ENCODE measurements at places on chromosomes 5 and 9.

DNA sequence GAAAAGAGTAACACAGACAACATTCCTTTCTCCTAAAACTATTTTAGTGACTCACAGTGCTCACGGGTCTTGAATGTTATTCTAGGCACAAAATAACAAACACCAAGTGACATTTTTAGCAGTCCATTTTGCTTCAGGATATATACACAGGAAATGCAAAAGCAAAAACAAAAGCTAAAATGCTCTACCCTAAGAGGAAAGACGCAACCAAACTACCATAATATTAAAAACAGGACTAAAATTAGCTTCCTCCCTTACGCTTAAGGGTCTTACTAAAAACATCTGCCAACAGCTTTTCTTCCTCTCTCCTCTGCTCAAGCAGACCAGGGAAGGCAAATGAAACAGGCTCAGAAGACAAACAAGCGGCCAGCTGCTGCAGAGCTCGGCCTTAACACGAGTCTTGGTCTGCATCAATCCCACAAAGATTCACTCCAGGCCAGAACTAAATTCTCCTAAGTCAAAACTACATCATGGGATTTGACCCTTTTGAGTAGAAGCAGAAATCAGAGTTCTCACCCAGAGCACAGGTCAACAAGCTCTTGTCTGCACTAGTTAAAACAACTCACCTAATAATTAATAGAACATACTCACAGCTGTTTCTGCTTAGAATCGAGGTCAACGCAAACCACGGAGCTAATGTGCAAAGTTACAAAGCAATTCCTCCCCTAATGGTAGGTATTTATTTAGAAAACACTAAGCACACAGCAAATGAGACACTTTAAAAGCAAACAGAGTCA lies 62.3 kb downstream of the RAPGEF1 start:
- no peak for DNase-seq

GRCh38 chr9:34671307-34671706 lies 8.8 kb upstream of the CCL27 start:
- DNase-seq, result no peak

DNA sequence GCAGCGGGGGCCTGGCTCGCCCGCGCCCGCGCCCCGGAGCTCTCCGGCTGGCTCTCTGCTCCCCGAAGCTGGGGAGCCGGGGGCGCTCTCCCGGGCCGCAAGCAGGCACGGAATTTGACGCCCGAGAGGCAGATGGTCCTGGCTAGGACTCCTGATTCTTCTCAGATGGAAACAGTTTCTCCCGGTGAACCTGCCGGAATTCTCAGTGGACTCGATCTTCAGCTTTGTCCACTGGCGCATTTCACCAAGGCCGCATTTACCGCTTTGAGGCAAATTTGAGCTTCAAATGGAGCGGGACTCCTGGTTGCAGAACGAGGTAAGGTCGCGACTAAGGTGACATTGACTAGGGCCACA lies 305.7 kb upstream of the KCNN2 start:
- no peak for DNase-seq

DNA sequence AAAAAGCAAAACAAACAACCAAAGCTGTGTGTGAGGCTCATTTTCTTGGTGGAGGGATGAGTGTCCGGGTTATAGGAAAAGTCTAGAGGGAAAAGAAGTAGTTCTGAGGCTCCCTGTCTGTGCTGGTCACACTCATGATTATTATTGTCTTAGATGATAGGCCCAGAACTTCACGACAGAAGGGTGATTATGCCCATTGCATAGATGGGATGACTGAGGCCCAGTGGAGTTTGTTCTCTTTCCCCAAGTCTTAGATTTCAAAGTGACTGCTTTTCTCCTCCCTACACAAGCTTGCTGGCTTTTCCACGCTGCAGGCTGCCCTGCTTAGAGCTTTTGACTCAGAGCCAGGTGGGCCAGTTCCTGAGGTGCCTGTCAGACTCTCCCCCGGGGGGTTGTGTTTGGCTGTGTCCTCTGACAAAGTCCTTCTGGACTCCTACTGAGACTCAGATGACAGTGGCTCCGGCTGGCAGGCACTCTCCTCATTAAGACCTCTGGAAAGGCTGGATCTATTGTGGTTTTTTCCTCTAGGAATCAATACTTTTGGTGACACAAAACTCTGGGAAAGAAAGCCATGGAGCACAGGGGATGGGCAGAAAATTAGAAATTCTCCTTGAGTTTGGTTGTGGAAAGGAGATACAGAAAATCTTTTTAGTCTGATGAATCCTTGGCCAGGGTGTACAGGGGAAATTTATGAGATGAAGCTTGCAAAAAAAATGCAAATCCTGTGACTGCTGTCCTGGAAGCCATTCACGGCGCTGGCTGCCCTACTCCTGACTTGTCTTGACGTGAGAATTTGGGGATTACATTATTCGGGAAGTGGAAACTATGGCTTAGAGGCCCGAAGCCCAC lies 120.9 kb downstream of the NSG2 start:
- no peak for DNase-seq

DNA sequence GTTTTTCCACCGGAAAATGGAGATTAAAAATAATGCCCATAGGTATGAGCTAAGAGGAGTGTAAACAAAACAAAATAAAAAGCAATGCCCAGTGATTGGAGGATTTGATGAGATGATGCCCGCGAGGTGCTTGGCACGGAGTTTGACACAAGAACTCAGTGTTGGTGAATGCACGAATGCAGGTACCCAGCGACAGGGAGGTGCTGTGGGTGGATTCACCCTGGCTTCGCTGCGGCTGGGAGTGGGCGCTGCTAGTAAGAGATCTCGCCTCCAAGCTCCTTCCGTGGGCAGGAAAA lies 526 bp upstream of the STXBP1 start:
- DNase-seq, result no peak

DNA sequence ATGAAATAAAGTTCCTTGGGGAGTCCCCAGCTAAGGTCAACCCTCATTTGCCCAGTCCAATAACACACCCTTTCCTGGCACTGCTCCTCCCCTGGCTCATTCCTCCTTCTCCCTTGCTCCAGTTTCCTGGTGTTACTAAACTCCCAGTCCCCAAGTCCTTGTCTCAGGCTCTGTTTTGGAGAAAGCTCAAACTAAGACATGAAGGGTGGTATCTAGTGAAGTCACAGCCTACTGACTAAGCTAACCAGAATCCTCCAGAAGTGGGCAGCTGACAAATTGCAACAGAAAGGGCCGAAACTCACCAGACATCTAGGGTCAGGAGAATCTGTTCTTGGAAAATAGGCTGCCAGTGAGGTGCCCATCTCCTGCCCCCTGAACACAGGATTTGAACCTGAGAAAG lies 118.7 kb upstream of the NEK6 start:
- DNase-seq, result no peak

DNA sequence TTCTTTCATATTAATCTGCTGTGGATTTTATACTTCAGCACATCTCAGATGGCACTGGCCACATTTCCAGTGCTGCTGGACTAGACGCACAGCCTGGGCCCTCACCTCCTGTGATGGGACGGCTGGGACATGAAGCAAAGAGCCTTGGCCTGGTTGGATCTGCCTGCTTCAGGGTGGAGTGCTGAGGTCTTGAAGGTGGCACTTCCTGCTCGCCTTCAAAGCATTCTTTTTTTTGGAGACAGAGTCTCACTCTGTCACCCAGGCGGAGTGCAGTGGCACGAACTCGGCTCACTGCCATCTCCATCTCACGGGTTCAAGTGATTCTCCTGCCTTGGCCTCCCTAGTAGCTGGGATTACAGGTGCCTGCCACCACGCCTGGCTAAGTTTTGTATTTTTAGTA lies 73.1 kb downstream of the RAPGEF1 start:
- no peak for DNase-seq

- peak; percentile 6 for DNase-seq
These were observed 197.7 kb downstream of the PRELID2 start for GRCh38 chr5:145637396-145637795.

- no peak for DNase-seq
These were observed 16.2 kb downstream of the PRRC2B start for GRCh38 chr9:131410044-131410491.

DNA sequence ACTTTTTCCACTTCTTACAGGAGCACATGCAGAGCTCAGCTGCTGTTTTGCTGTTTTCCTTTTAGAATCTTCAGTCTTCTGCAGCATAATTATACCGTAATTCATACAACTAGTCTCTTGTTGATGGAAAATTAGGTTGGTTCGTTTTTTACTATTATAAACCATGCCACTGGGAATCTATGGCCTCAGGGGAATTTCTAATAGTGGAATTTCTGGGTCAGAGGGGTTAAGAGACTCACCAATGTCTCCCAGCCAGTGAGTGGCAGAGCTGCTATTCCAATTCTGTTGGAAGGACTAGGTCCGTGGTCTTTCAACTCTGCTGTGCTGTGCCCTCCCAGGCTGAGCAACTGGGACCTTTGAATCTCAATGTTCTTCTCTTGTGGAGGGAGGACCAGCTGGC lies 282.5 kb downstream of the ZSWIM6 start:
- no peak for DNase-seq

- no peak for DNase-seq
These were observed 77.5 kb upstream of the TGFBR1 start for GRCh38 chr9:99027443-99027842.

DNA sequence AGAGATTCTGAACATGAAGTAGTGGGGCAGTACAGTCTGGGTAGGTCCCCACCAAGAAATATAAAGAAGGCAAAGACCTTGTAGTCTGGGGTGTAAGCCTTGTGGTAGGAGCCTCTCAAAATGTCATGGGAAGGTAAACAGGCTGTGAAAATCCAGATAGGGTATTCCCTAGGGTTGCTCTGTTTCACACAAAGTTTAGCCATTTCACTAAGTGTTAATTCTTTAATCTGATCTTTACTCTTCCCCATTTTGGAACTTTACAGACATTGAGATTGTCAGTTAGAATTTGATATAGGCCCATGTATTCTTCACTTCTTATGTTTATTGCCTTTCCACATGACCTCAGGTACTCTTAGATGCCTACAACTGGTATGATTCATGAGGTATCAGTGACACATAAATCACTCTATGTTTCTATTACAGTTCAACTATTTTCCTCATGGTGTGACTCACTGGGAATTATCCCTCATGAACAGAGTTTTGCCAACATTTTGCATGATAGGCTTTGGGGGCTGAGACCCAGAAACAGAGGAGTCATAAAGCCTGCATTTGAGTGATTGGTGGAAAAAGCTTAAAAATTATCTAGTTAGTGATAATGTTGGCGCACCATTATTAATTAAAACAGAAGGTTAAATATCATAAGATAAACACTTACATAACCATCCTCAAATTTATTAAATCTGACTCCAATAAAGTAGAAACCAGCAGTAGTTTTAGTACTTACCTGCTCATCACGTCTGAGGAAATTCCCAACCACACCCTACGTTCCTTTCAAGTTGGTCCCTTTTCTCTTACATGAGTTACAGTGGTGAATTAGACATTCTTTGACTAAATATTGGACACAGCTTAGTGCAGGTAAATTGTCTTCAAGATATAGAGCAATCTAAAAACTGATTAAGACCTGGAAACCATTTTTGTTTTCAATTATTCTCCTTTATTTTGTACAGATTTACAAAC lies 399.8 kb upstream of the MEF2C start:
- DNase-seq, result peak; percentile 68

DNA sequence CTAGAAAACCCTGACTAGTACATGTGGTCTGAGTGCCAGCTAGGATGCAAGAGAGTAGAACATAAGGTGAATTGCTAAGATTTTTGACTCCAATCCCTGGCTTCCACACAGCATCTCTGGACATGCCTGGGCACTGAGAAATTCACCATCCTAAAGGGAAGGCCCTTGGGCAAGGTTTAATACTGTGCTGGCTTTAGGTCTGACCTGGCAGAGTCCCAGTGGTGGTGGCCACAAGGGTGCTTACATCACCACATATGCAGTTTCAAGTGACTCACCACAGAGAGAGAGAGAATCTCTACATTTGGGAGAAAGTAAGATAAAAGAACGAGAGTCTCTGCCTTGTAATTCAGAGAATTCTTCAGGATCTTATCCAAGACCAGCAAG lies 661.6 kb upstream of the C9orf72 start:
- peak; percentile 68 for DNase-seq

DNA sequence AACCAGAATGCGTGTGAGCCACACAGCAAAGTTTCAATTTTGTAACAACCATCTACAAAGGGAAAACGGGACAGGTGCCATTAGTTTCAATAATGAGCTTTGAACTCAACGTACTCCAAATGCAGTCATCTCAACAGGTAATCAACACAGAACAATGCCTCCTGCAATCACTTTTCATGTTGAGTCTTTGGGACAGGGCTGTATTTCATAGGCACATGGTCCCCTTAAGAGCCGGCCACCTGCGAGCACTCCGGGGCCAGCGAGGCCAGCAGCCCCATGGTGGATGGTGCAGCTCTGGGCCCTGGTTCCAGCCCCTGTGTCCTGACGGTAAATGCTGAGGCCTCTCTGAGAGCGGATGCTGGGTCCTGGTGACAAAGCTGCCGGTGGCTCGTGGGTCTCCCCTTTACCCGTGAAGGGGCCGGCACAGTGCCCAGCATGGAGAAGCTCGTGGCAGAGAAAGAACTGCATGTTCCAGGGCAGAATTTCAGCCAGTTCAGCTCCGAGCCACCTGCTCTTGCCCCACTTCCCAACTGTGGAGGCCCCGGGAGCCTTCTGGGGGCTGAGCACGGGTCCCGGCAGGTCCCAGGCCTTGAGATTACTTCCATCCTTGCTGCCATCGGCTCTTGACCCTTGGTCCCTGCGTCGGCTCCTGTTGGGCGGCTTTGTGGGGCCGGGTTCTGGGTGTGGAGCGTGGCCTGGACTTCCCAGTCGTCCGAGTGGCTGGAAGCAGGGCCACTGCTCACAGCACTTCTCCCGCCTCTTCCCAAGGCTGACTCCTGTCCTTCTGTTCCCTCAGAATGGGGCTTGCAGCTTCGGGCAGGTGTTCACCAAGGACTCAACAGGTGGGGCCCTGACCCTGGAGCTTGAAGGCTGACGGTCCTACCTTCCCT lies 26.1 kb upstream of the RNU6ATAC start:
- DNase-seq, result no peak

DNA sequence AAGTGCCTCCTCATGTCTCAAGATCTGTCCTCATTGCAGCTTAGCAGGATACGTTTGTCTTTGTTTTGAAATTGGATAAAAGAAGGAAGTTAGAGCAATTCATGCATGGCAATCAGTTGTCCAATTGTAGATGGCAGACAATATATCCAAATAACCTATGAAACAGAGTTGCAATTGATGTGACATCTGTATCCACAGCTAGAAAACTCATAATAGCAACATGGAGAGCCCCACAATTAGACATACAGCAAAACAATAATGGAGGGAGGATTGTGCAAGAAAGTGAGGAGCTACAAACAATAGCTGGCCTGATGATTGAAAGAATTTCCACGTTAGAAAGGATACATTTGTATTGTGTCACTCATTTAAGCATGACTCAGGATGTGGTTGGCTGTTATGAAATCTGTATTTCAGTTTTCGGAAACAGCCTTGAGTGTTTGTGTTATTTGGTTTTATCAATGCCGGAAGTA lies 132.0 kb downstream of the FAM174A start:
- DNase-seq, result no peak

Data from non-pigmented ciliary epithelial cell (primary cell).